T-helper 22 cell (primary cell): ENCODE measurements at places on chromosomes 4 and X.

DNA sequence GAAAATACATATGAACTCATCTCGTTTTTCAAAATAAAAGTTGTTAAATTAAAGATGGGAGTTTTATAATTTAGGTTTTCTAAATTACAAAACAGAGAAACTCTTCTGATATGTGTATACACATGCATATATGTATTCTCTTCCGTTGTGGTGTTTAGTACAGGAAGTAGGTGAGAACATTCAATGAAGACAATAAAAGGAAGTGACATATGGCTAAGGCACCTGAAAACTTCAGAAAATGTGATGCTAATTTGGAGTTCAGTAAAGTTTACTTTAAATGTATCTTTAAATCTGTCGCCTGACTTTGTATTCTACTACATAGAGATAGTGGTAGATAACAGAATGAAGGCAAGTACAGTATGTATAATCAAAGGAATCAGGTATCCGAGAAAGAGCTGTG lies 33.5 kb upstream of the ITM2A start:
- no peak for DNase-seq

DNA sequence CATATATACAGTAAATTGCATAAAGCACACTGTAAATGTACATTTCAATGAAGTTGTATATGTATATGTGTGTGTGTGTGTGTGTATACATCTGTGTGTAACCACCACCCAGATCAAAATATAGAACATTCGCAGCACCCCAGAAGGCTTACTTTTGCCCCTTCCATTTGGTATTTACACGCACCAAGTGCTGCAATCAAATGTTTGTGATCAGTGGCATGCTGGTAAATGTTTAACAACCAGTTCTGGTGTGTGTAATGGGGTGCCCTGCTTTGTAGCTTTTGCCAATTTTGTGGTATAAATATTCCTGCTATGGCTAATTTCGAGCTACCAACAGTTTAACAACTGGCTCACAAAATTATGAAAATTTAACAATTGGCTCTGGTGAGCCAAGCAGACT lies 101.3 kb downstream of the RTL5 start:
- no peak for DNase-seq

DNA sequence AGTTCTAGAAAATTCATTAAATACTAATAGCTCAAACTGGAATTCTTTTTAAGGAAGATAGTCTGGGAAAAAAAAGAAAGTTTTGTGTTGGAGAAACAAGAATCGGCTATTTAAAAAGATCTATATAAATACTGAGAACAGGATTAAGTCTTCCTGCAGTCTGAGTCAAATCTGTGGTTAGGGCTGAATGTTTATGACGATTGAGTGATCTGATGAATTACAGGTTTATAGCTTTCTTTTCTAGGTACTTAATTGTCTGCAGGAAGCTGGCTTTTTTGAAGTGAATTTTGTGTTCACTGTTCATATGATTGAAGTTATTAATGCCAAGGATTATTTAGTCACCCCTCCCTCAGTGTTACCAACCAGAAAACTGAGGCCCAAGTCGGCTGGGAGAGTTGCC lies 42.2 kb downstream of the TLL1 start:
- no peak for DNase-seq

DNA sequence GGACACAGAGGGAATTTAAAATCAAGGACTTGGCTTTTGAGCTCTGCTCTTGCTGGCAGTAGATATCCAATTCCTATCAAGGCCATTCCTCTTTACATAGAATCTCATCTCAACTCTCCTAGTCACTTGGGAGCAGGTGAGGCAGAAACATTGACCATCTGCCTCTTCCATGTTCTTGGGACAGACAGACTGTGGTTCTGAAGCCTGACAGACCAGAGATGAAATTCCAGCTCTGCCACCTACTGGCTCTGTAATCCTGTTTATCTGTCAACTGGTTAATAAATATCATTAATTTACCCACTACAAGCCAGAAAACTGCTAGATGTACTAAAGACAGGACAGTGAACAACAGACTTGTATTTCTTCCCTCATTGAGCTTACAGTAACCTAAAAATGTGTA lies 300.8 kb downstream of the ADGRL3 start:
- DNase-seq: no peak

DNA sequence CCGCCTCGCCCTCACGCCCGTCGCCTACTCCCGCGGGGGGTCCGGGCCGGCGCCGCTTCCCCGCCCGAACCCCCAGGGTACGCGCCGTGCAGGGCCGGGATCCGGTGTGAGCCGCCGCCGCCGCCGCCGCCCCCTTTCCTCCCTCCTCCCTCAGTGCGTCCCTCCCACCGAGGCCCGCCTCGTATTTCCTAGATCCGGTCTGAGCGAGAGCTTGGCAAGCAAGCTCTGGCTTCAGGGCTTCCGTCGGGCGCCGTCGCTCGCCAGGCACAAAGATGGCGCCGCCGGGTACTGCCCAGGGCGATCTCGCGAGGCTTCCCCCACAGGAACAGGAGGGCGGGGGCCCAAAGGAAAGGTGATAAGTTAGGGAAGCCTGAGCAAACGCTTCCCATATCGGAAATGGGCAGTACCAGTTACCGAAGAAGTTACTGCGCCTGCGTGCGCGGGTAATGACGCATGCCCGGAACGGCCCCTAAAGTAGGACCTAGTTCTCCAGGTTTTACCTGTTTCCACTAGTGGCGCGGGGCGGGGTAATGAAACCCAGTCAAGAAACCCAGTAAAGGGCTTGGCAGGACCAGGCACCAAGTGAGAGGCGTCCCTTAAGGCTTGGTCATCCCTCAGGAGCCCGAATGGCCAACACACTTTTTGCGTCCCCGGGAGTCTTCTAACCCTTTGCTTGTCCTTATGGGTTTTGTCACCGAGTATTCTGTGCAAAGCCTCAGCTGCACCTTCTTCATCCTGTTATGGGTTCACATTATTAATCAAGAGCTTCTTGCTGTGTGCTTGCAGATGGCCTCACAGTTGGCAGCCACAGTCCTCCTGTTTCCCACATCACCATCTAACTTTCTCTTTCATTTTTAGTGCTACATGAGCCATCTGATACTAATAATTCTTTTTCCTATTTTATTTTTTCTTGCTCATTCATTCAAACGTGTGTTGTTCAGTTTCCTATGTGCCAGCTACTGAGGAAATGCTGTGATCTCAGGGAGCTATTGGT lies at the start of gene TAB3:
Gene TAB3 (minus strand): TSS at position 108 of the 994 bp plus-strand sequence. CDS start 29,666 bp downstream, outside the sequence.
- DNase-seq: peak; percentile 88

GRCh38 chrX:3653111-3653510 lies 60.3 kb downstream of the PRKX start:
- DNase-seq: no peak

GRCh38 chr4:24260923-24261564 lies 323.3 kb downstream of the DHX15 start:
- no peak for DNase-seq
